ENCODE measurements at places on chromosomes 3 and 15.

GRCh38 chr15:29319823-29320222 lies 50.2 kb upstream of the NSMCE3 start:
- no peak for DNase-seq

DNA sequence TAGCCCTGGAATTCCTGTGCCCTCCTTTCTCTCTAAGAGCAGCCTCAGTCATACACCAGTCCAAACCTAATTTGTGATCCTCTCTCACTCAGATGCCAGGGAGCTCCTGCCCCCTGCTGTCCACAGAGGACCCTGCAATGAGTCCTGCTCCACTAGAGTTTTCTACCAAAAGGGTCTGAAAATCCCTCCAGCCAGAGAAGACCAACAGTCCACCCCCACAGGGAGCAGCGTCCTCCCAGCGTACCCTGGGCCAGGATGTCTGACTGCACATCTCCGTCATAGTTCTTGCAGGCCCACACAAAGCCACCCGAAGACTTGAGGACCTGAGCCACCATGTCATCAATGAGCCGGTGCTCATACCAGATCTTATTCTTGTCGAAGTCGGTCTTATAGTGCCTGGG lies 15.4 kb downstream of the IDH2 start:
- no peak for DNase-seq

- DNase-seq, result no peak
These were observed 18.4 kb downstream of the C3orf70 start for GRCh38 chr3:185134509-185134908.

GRCh38 chr15:74179983-74180880 lies 6.7 kb downstream of the ISLR start:
- no peak for DNase-seq
